Fibroblast of lung (primary cell): ENCODE measurements at places on chromosomes 4 and X. TPM values are rescaled to one million over a fixed set of nuclear protein-coding genes. Genes with fewer than 3 reads are reported as not detected.

DNA sequence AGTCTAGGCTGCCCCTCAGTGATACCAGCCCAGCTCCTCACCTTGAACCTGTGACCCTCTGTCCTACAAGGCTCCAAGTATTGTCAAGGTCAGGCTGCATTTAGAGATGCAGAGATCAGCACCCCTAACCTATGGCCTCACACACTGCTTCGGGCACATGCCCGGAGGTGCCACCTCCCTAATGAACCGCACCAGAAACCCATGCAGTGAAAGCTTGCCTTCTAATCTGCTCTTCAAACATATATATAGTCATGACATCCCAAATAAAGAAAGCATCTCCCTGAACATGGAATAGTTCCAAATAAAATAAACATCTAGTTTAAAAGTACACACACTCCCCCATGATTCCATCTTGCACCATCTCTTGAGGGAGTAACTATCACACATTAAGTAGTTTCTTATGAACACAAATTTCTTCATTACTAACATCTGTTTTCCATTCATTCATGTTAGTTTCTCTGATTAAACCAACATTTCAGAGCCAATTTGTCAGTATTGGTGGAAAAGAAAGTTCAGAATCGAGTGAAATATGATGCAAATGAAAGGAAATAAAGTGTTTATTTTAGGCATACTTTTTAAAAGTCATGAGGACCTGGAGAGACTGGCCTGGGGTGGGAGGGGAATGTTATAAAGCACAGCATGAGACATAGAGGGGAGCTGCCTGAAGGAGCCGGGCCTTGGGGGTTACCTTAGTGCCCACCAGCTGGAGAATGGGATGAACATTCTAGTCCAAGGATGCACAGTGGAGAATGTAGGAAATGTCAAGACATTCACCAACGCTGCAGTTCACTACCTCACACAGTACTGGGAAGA, 19.2 kb downstream of the CC2D2A start:
- H3K27me3 ChIP-seq = no peaks in the 10 kb centered on the region
- H3K4me3 ChIP-seq = no peak overlapping the region
- H3K4me1 ChIP-seq = peaks cover 9% of the 10 kb centered on the region
- no peaks in the 10 kb centered on the region for H3K36me3 ChIP-seq
- H3K27ac ChIP-seq = peak overlapping the region; percentile 51

DNA sequence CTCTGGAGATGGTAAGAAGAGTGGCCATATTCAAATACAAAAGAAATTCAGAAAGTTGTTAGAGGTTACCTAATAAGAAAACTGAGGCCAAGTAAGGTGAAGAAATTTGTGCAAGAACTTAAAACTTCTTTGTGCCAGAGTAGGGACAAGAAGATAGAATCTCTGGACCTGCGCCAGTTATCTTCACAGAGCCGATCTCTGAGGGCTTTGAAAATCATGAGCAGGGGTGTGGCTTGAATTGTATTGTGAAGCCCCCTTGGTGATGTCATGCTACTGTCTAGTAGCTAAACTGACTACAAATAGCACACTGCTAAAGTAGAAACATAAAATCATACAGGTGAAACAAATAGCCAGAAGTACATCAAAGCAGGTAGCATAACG, 184.6 kb downstream of the UGT8 start:
- no peaks in the 10 kb centered on the region for H3K27me3 ChIP-seq
- peak; percentile 4 for DNase-seq
- no peak overlapping the region for H3K27ac ChIP-seq
- H3K36me3 ChIP-seq = no peaks in the 10 kb centered on the region

GRCh38 chr4:10115797-10116568, 616 bp downstream of the WDR1 start:
- H3K27ac ChIP-seq = peak overlapping the region; percentile 81
- H3K36me3 ChIP-seq = peaks cover 35% of the 10 kb centered on the region
- peak overlapping the region; percentile 73 for H3K4me3 ChIP-seq
- no peaks in the 10 kb centered on the region for H3K27me3 ChIP-seq

DNA sequence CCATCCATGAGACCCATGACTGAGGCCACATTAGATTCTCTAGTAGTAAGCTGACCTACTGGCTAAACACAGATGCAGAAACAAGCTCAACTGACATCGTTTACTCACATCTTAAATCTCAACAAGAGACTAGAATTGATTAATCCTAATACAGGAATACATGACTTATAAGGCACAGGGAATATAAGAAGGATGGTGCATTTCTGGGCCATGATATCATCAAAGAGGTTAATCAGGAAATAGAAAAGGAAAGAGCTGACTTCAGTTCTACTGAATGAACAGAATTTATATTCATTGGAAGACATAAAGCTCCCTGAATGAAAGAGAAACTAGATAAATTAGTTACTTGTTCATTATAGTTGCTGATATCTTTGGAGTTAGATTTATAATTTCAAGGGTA, 1406.5 kb downstream of the STIM2 start:
- H3K4me1 ChIP-seq = no peaks in the 10 kb centered on the region
- H3K36me3 ChIP-seq = no peaks in the 10 kb centered on the region
- DNase-seq = no peak
- H3K4me3 ChIP-seq = no peak overlapping the region
- no peak overlapping the region for H3K27ac ChIP-seq

DNA sequence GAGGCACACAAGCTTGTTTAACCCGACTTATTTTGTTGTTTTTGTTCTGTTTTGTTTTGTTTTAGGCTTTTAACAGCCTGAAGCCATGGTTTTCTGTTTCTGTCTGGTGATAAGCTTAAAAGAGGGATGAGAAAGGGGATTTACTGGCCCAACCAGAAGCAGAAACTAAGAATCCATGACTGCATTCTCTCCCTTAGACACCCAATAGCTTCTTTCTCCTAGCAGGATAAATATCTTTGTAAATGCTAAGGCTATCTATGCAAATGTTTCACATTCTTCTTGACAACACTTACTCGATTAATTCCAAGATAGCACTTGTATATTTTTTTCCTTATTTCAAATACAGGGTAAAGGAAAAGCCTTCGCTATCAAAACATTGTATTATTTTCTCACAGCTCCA, 53.7 kb upstream of the SMAD1 start:
- H3K4me3 ChIP-seq = no peak overlapping the region
- no peak overlapping the region for H3K27ac ChIP-seq
- H3K27me3 ChIP-seq = no peaks in the 10 kb centered on the region
- H3K36me3 ChIP-seq = no peaks in the 10 kb centered on the region
- no peaks in the 10 kb centered on the region for H3K4me1 ChIP-seq
- no peak for DNase-seq

GRCh38 chrX:133658293-133658911, 243.1 kb upstream of the GPC4 start:
- H3K27me3 ChIP-seq = no peaks in the 10 kb centered on the region
- no peak overlapping the region for H3K27ac ChIP-seq
- no peaks in the 10 kb centered on the region for H3K4me1 ChIP-seq
- no peak overlapping the region for H3K4me3 ChIP-seq

- H3K36me3 ChIP-seq = no peaks in the 10 kb centered on the region
- no peak overlapping the region for H3K27ac ChIP-seq
- H3K4me3 ChIP-seq = no peak overlapping the region
- DNase-seq = no peak
- H3K27me3 ChIP-seq = no peaks in the 10 kb centered on the region
- no peaks in the 10 kb centered on the region for H3K4me1 ChIP-seq
Measured at GRCh38 chrX:152884171-152884570, 13.7 kb upstream of the ZNF185 start.

- H3K36me3 ChIP-seq = no peaks in the 10 kb centered on the region
- H3K27me3 ChIP-seq = no peaks in the 10 kb centered on the region
- H3K4me1 ChIP-seq = no peaks in the 10 kb centered on the region
- H3K4me3 ChIP-seq = no peak overlapping the region
- no peak for DNase-seq
- no peak overlapping the region for H3K27ac ChIP-seq
Measured at GRCh38 chr4:160020804-160021203, 917.9 kb downstream of the RAPGEF2 start.

DNA sequence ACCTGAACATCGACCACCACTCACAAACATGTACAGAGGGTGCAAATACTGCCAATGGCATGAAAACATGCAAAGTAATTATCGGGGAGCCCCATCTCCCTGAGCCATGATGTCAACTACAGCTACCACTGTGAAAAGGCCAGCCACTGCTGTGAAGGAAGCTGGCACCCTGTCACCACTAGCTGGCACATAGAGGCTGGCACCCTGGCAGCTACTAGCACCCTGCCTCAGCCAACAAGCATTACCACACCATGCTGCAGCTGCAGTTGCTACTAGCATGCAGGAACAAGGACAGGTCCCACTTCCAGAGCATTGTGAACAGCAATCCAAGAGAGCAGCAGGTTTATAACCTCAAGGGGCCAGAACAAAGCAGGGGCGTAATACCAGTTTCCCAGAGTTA, 81.4 kb downstream of the PRR32 start:
- no peak overlapping the region for H3K4me3 ChIP-seq
- H3K4me1 ChIP-seq = no peaks in the 10 kb centered on the region
- H3K36me3 ChIP-seq = no peaks in the 10 kb centered on the region
- no peaks in the 10 kb centered on the region for H3K27me3 ChIP-seq
- no peak for DNase-seq
- no peak overlapping the region for H3K27ac ChIP-seq

Gene NUDT11
- total RNA-seq = 7.1 and 7.7 TPM in 2 replicates

Gene LGI2
- under 0.01 TPM in 2 replicates for total RNA-seq

- no peaks in the 10 kb centered on the region for H3K4me1 ChIP-seq
- DNase-seq = no peak
- H3K27me3 ChIP-seq = no peaks in the 10 kb centered on the region
- no peaks in the 10 kb centered on the region for H3K36me3 ChIP-seq
- no peak overlapping the region for H3K27ac ChIP-seq
- no peak overlapping the region for H3K4me3 ChIP-seq
Measured at GRCh38 chrX:7993873-7994272, 66.7 kb upstream of the PNPLA4 start.

Gene PNMA6A
- total RNA-seq = 3.1 and 3.3 TPM in 2 replicates

GRCh38 chr4:123871341-123871740, 474.7 kb downstream of the SPRY1 start:
- no peak for DNase-seq
- H3K27ac ChIP-seq = no peak overlapping the region
- no peak overlapping the region for H3K4me3 ChIP-seq
- no peaks in the 10 kb centered on the region for H3K36me3 ChIP-seq
- H3K4me1 ChIP-seq = no peaks in the 10 kb centered on the region

DNA sequence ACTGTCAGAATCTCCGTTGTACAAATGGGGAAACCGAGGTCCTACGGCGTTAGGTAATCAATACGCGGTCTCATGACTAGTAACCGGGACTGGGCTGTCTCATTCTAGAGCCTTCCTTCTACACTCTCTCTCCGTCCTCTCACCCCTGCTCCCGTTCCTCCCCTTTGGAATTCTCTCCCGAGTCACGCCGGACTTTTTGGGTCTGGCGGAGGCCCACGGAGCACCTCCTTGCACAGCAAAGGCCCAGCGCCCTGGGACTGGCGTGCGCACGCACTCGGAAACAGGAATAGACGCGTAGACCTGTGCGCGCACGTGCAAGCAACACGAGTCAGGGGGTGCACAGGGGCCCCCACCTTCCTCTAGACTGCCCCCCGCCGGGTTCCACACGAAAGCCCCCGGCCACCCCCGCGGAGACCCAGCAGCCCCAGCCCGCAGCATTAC, 361 bp downstream of the QDPR start:
- peak overlapping the region; percentile 80 for H3K4me3 ChIP-seq
- peaks cover 7% of the 10 kb centered on the region for H3K36me3 ChIP-seq
- peak overlapping the region; percentile 50 for H3K27ac ChIP-seq
- H3K27me3 ChIP-seq = peaks cover 4% of the 10 kb centered on the region
- peaks cover 2% of the 10 kb centered on the region for H3K4me1 ChIP-seq

DNA sequence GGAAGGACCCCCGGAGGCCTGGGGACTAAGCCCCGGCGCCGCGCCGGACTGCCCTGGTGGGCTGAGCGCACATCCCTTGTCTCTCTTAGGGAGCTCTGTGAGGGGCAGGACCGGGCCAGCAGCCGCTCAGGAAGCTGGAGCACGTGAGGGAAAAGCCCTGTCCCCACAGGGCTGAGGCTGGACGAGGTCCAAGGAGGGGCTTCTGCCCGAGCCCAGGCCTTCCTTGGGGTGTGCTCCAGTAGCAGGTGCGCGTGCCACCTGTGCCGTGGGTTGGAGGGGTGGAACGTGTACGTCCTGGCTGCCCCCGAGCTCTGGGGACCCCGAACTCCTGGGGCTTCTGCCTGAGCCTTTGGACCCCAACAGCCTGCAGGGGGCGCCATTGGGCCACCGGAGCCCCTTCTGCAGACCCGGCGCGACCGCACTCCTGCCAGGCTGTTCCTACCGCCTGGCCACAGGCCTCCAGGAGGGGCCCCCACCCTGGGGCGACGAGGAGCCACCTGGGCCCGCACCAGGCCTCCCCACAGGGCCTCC, 27.2 kb downstream of the TACC3 start:
- H3K27ac ChIP-seq = no peak overlapping the region
- no peaks in the 10 kb centered on the region for H3K4me1 ChIP-seq
- H3K4me3 ChIP-seq = no peak overlapping the region

- no peak overlapping the region for H3K4me3 ChIP-seq
- H3K36me3 ChIP-seq = no peaks in the 10 kb centered on the region
- peaks cover 7% of the 10 kb centered on the region for H3K4me1 ChIP-seq
Measured at GRCh38 chr4:153260553-153261300, 56.5 kb downstream of the TRIM2 start.

- no peaks in the 10 kb centered on the region for H3K27me3 ChIP-seq
- no peaks in the 10 kb centered on the region for H3K36me3 ChIP-seq
- no peaks in the 10 kb centered on the region for H3K4me1 ChIP-seq
- H3K27ac ChIP-seq = no peak overlapping the region
- DNase-seq = no peak
Measured at GRCh38 chrX:125762954-125763353, 403.1 kb downstream of the DCAF12L2 start.

DNA sequence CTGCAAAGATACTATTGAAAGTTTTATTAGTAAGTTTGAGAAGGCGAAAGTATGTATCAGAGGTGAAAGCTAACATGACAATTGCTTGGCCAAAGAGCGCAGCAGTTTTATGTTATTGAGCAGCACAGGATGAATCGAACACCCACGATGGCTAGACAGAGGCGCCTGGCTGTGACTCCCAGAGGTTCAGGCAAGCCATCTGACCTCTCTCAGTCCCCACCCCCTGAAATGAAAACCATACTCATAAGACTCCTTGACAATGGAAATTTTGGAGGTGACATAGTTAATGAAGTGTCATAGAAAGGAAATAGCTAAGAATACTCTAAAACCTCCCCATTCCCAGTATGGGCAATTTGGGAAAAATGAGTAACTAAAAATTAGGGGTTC, 70.6 kb downstream of the MGST2 start:
- no peaks in the 10 kb centered on the region for H3K36me3 ChIP-seq
- no peaks in the 10 kb centered on the region for H3K27me3 ChIP-seq
- H3K4me1 ChIP-seq = peaks cover 10% of the 10 kb centered on the region

Gene DMRTC1
- total RNA-seq = not detected in 2 replicates

Gene RHOXF1
- total RNA-seq = not detected in 2 replicates

Gene MOSPD2
- total RNA-seq = 10.8 and 16.0 TPM in 2 replicates

Gene CFI
- total RNA-seq = 10.2 and 36.0 TPM in 2 replicates

DNA sequence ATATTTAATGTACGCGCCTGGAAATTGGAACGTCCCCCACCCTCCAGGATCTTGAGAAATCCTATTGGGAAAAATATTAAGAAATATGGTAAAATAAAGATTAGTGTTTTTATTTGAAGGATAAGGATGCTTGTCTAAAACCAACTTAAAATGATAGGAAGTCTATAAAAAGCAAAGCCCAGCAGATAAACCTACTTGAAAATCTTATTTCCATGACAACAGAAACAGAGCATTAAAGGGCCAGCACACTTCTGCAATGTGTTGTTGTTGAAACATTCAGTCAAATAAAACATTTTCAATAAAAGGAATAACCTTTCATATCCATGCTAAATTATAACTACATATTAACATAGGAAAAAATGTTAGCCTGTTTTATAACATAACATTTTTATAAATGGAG, 29.3 kb upstream of the GPM6A start:
- no peak overlapping the region for H3K4me3 ChIP-seq
- no peak overlapping the region for H3K27ac ChIP-seq
- DNase-seq = no peak
- no peaks in the 10 kb centered on the region for H3K36me3 ChIP-seq

Gene NPNT
- total RNA-seq = 5.9 and 20.3 TPM in 2 replicates

- H3K27ac ChIP-seq = no peak overlapping the region
- H3K4me3 ChIP-seq = no peak overlapping the region
- H3K4me1 ChIP-seq = no peaks in the 10 kb centered on the region
Measured at GRCh38 chrX:42732506-42732905, 45.5 kb downstream of the PPP1R2C start.
